Neural cell (in vitro differentiated cells): ENCODE measurements at places on chromosomes 3 and 15. TPM values are rescaled to one million over a fixed set of nuclear protein-coding genes. Genes with fewer than 3 reads are reported as not detected.

The DUOXA2 gene
- polyA plus RNA-seq = not detected in 2 replicates

The SLC6A11 gene
- polyA plus RNA-seq = 2.8 and 4.2 TPM in 2 replicates

The HACD2 gene
- 28.0 and 28.4 TPM in 2 replicates for polyA plus RNA-seq

The C15orf62 gene
- not detected in 2 replicates for polyA plus RNA-seq
